Aorta (tissue), 5 donors: ENCODE measurements at places on chromosomes 13 and 19.

- no peak for DNase-seq
Measured at GRCh38 chr13:45831851-45832250, 19.7 kb downstream of the SIAH3 start.

GRCh38 chr13:100721885-100722512, 47.4 kb upstream of the TMTC4 start:
- no peak for DNase-seq

GRCh38 chr13:106033659-106034058, 501.8 kb downstream of the EFNB2 start:
- no peak for DNase-seq

DNA sequence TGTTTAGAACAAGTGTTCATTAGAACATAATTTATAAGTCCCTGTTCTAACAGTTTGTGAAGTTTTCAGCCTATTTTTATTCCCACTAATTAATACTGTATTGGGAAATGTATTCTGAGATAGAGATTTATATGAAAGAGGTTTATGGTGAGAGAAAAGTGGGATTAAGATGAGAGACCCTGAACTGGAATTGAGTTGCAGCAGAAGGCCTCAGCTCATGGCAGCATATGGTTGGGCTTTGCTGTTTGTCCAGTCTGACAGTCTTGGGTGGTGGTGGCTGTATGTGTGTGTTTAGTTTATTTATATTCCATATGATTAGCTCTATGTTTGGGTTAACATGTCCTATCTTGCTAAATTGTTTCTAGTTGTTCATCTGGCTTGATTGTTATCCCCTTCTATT, 575.1 kb downstream of the SLITRK5 start:
- no peak for DNase-seq

- no peak for DNase-seq
Measured at GRCh38 chr13:66795636-66796035, 434.5 kb downstream of the PCDH9 start.

DNA sequence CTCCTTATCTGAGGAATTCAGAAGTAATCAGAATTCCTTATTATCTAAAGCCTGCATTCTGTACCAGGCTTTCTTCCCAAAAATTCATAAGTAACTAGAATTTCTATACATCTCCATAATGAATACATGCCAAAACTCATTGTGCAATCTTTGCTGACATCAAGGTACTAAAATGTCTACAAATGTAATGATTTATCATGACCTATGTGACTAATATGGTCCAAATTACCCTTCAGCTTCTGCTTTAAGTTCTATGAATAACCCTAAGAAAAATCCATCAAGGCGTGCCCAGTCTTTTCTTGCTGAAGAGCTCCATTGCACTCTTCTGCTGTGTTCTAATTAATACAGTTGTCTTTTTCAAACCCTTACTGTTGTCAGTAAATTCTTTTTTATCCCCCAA, 58.5 kb upstream of the SLITRK1 start:
- no peak for DNase-seq

GRCh38 chr19:33300009-33300893, 2.1 kb downstream of the CEBPA start:
- no peak for DNase-seq
